Epithelial cell of proximal tubule (primary cell): ENCODE measurements at places on chromosomes 7 and 10.

DNA sequence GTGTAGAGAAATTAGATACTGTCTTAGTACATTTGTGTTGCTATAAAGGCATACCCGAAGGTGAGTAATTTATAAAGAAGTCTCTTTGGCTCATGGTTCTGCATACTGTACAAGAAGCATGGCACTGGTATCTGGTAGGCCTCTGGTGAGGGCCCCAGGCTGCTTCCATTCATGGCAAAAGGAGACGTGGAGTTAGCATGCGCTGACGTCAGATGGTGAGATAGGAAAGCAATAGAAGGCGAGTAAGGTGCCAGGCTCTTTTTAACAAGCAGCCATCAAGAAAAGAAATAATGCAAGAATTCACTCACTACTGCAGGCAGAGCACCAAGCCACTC, 38.1 kb downstream of the AKR1C8 start:
- DNase-seq, result no peak

DNA sequence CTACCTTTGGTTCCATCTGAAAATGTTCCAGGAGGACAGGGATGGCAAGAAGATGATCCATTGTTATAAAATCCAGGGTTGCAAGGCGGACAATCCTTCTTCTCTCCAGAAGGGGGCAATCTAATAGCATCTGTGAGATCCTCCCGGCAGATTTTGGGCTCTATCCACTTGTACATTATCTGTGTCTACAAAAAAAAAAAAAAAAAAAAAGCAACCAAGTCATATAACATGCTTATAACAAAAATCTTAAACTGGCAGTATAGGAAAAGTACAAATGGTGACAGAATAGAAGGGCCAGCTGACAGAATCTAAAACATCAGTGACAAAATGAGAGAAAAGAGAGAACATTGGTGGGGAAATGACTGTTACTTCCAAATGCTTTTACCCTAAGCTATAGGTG, 132.7 kb downstream of the ELAPOR2 start:
- no peak for DNase-seq

- no peak for DNase-seq
These were observed 46.5 kb upstream of the INSYN2A start for GRCh38 chr10:127242914-127243313.

DNA sequence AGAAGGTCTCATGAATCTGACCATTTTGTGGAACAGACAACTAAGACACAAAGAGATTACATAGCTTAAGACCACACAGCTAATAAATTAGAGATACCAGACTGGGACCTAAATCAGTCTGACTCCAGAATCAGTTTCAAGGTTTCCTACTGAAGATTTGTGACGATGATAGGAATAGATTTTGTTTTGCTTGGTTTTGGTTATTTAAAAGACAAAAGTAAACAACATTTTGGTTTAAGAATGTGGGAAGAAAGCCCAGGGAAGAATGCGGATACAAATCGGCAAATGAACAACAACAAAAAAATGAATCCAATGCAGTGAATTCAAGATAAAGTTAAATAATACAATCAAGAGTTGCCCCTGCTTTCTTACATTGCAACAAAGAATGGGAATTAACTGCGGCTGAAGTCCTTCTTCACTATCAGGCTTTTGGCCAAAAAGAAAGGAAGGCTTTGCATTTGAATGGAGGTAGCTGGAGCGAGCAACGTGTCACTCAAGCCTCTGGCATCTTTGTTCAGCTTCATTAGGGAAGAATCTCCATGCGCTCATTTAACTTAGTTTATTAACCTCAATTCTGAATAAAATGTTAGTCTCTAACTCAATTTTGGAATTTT, 210.8 kb downstream of the ADAM12 start:
- no peak for DNase-seq

DNA sequence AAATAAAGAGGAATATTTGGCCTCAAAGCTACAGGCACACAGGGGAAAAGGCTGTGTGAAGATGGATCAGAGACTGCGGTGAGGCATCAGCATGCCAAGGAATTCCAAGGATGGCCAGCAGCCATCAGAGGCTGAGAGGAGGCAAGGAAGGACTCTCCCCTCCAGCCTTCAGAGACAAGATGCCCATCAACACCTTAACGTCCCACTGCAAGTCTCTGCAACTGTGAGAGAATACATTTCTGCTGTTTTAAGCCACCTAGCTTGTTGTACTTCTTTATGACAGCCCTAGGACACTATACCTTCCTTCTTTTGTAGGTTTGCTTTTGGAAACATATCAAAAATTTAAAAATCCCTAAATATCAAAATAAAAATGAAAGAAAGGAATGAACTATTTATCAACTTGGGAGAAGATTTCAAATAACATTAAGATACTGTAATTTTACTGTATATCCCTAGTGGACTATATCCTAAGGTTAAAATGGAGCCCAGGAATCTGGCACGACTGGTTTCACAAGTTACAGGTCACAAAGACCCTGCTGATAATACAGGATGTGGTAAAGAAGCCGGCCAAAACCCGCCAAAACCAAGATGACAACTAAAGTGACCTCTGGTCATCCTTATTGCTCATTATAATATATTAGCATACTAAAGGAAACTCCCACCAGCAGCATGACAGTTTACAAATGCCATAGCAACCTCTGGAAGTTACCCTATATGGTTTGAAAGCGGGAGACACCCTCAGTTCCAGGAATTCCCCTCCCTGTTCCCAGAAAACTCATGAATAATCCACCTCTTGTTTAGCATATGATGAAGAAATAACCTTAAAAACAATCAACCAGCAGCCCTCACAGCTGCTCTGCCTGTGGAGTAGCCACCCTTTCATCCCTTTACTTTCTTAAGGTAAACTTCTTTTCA, 185.2 kb downstream of the AVL9 start:
- DNase-seq, result peak; percentile 36

GRCh38 chr7:30880125-30880720, 31.4 kb upstream of the AQP1 start:
- no peak for DNase-seq

GRCh38 chr7:50621206-50621605, 56.0 kb upstream of the DDC start:
- no peak for DNase-seq

DNA sequence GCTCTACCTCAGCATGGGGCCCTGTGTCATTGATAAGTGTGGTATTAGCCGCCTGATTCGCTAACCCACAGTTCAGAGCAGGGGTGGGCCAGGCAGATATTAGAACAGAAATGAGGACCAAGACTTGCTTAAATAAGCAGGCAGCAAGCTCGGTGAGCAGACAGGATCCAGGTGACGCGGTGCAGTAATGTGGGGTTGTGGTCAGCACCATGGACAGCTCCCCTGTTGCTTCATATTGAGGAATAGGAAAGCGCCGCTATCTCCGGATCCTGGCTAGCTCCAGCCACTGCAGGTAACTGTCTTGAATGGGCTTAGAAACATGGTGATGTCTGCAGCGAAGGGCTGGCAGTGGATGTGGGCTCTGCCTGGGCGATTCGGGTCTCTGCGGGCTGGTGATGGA, 51.3 kb upstream of the GPR26 start:
- DNase-seq, result no peak

DNA sequence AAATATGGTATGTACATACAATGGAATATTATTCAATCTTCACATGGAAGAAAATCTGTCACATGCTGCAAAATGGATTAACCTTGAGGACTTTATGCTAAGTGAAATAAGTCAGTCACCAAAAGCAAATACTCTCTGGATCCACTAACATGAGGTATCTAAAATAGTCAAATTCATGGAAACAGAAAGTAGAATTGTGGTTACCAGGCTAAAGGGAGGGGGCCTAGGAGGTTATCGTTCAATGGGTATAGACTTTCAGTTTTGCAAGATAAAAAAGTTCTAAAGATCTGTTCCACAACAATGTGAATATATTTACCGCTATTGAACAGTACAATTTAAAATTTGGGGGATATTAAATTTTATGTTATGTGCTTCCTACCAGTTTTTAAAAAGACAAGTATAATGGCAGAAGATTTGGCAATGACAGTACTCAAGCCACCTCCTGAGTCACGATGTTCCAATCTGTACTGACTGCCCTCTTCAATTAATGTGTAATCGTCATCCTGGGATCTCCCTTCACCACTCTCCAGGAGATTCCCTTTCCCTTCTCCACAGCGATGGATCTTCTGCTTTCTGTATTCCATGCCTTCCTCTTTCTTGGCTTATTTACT, 32.3 kb upstream of the IL6 start:
- peak; percentile 45 for DNase-seq

DNA sequence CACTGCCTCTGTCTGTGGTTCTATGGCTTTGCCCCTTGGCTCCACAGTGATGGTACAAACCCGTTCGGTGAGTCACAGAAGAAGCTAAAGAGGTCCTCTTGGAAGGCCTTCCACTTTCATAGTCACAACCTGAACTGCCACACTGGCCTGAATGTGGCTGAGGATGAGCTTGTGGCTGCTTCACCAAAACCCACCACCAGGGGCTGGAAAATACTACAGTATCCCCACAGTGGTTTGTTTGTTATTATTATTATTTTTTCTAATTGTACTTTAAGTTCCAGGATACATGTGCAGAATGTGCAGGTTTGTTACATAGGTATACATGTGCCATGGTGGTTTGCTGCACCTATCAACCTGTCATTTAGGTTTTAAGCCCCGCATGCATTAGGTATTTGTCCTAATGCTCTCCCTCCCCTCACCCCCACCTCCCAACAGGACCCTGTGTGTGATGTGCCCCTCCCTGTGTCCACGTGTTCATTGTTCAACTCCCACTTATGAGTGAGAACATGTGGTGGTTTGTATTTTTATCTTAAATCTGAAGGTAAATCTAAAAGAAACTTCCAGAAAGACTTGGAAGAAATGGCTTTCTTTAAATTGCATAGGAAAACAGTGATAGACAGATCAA, 160.8 kb upstream of the NPSR1 start:
- no peak for DNase-seq

GRCh38 chr7:150404805-150405583, 25.9 kb downstream of the ZNF775 start:
- DNase-seq, result no peak

- DNase-seq, result no peak
These were observed 115.3 kb downstream of the KCNMA1 start for GRCh38 chr10:77522268-77522809.

DNA sequence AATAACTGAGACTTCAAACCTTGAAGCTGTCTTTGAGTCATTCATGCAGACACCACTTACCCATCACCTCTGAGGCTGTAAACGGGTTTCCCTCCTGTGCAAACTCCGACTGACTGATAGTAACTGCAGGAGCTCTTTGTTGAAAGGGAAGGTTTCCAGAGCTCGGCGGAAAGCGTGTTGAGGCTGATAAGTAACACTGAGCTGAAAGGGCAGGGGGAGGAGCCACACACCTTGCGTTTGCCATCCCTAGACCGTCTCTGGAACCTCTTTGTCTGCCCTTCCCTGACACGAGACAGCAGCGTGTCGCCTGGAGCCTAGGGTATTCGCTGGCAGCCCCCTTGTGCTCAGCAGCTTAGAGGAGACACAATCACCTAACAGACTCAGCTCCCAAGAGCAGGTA, 134.0 kb downstream of the PAXIP1 start:
- DNase-seq, result no peak

DNA sequence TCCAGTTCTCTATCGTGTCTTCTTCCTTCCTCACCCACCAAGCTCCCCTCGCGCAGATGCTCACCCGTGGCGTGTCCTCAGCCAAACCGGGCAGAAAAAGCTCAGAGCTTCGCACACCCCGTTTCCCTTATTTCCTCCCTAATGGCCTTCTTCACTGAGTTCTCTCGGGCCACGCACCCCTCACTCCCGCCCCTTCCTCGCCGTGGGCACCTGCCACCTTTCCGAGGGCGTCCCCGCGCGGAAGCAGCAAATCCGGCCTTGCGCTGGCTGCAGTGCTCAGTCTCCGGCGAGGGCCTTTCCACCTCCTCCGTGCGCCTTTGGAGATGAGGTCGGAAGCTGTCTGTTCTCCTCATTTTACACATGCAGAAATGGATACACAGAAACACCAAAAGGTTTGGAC, 12.4 kb upstream of the CALML3 start:
- no peak for DNase-seq

DNA sequence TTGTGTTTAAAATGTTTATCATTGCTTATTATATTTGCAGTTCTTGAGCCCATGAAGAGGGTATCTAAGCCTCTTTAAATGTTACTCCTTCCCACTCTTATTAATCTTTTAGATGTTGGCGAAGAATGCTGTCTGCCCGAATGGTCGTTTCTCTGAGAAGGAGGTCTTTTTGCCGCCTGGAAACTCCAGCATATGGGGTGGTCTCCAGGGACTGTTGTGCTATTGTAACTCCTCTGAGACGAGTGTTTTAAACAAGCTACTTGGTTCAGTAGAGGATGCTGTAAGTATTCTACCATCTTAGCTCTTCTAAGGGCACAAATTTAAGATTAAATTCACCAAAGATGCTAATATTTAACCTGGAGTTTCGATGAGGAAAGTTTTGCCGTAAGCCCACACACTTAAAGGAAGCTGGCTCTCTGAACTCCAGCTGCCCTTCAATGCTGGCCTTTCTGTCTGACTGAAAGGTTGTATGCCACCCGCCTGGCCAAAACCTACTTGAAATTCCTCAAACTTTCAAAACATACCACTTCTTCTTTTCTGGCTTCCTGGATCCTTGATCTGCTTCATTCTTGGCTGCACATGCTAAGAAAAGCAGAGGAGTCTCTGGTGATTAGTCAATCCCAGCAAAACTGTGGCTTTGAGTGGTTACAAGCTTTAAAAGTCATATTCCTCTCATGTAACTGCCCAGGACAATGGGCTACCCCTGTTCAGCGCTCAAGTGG, 74.7 kb downstream of the ABCA13 start:
- DNase-seq, result no peak

- no peak for DNase-seq
These were observed 786 bp upstream of the CNOT4 start for GRCh38 chr7:135510592-135511183.

- peak; percentile 67 for DNase-seq
These were observed 58.3 kb downstream of the MALSU1 start for GRCh38 chr7:23357190-23358093.
